Right renal pelvis (tissue), 4 donors: ENCODE measurements at places on chromosomes 11 and 22. TPM values are rescaled to one million over a fixed set of nuclear protein-coding genes. Genes with fewer than 3 reads are reported as not detected.

Gene TPBGL
- polyA plus RNA-seq, result 0.17 TPM

GRCh38 chr11:134138376-134138775, 69.5 kb downstream of the JAM3 start:
- DNase-seq, result no peak

DNA sequence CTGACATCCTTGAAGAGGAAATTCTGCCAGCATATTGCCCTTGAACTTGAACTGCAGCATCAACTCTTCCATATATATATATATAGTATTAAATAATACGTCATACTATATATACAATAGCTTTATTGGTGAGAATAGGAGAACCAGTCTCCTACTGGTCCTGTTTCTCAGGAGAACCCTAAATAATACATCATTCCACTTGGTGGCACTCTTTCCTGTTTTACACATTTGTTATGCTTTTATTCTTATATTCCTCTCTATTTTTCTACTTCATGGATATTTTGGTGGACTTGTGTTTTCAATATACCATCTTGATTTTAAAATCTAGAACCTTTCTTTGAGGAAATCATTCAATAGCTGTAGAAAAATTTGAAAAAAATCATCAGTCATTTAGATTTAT, 193.3 kb downstream of the TRPC6 start:
- no peak for DNase-seq

- DNase-seq, result no peak
These were observed 46.5 kb downstream of the ADM start for GRCh38 chr11:10351435-10351764.

- no peak for DNase-seq
These were observed 178.6 kb downstream of the CNTN5 start for GRCh38 chr11:99199341-99199740.

Gene ACTN3
- polyA plus RNA-seq, result 0.40 TPM

DNA sequence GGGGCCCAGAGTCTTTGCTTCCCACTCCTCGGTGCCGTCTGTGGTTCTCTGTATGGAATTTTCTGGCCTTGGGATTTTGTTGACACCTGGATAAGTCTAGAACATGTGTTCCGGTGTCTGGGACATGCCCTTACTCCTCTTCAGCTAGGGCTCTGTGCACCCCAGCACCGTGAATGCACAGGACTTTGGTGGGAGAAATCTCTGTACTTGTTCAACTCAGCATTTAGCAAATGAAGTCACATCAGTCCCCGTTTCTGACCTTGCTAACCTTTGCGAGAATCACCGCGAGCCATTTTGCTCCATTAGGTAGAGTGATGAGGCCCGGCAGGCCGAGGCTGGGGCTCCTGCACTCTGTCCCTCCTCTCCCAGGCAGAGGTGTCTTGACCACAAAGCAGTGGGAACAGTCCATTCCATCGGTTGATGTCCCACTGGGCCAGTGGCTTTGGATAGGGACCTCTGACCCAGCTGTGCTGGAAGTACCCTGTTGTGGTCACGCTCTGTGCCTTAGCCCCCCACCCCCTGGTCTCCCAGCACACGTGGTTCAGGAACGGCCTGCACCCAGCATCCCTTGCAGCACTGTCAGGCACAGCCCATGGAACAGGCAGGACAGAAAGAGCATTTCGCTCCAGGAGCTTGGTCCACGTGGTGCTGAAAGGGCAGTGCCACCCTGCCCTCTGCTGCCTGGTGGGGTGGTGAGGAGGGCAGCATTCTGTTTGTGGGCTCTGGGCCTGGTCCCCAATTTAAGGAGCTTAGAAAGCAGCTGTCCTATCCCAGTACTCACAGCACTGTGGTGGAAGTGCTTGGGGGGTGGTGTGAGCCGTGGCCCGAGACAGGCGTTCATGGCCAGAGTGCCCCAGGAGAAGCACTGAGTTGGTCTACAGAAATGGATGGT, 73.4 kb downstream of the MED15 start:
- no peak for DNase-seq

GRCh38 chr11:98531576-98531975, 489.2 kb upstream of the CNTN5 start:
- DNase-seq, result no peak

Gene CYB5R2
- polyA plus RNA-seq, result 28.7 TPM

- DNase-seq, result peak; percentile 80
These were observed 1.4 kb downstream of the BDNF start for GRCh38 chr11:27698872-27699241.

DNA sequence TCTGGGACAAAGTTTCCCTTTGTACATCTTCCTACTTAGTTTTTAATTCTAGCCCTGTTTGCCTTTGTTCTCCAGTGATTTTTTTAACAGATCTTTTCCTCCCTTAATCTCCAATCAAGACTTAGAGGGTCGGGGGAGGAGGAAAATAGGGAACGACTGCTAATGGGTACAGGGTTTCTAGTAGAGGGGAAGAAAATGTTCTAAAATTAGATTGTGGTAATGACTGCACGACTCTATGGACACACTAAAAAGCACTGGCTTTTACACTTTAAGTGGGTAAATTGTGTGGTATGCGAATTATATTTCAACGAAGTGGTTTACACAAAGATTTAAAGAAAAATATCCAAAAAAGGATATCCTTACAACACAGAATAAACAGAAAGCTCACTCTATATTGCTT, 110.0 kb upstream of the SPON1 start:
- DNase-seq, result no peak

- DNase-seq, result no peak
These were observed 26.0 kb upstream of the FLI1 start for GRCh38 chr11:128667873-128668272.

Gene RFPL2
- 0.31 TPM for polyA plus RNA-seq

GRCh38 chr11:34595391-34595790, 25.5 kb upstream of the EHF start:
- DNase-seq, result no peak

GRCh38 chr22:42612336-42612735, 2.3 kb downstream of the POLDIP3 start:
- no peak for DNase-seq

Gene ZC3H7B
- 85.0 TPM for polyA plus RNA-seq

Gene GRAMD1B
- 13.0 TPM for polyA plus RNA-seq

GRCh38 chr11:90235526-90235925, 12.7 kb upstream of the CHORDC1 start:
- DNase-seq, result no peak

GRCh38 chr11:44207292-44207691, 102.6 kb downstream of the ALX4 start:
- no peak for DNase-seq

- DNase-seq, result no peak
These were observed 23.0 kb downstream of the LARGE2 start for GRCh38 chr11:45945397-45945999.

- no peak for DNase-seq
These were observed 354.6 kb downstream of the DDX10 start for GRCh38 chr11:109019342-109019936.
